Aorta (tissue), 5 donors: ENCODE measurements at places on chromosomes 2 and 18.

DNA sequence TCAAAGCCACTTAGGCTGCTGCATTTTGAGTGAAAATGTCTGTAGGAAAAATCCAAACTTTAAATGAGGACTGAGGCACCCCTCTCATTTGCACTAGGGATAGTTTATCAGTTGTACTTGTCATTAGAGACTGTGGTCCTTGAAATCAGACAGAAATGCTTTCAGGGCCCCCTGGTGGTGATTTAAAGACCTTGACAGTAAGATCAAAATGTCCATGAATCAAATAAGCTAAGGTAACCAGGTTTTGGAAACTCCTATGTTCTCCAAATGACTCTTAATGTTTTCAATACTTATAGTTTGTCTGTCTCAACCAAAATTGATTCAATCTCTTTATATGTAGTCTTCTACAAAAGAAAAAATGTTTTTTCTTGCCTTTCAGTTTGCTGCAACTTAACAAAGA, 28.8 kb upstream of the DDX18 start:
- no peak for DNase-seq

- DNase-seq: no peak
These were observed 259.1 kb downstream of the TDRD15 start for GRCh38 chr2:21382701-21383520.

- no peak for DNase-seq
These were observed 98.6 kb downstream of the NOL10 start for GRCh38 chr2:10591207-10591606.

- DNase-seq: no peak
These were observed 86.0 kb downstream of the SPP2 start for GRCh38 chr2:234136461-234136860.

DNA sequence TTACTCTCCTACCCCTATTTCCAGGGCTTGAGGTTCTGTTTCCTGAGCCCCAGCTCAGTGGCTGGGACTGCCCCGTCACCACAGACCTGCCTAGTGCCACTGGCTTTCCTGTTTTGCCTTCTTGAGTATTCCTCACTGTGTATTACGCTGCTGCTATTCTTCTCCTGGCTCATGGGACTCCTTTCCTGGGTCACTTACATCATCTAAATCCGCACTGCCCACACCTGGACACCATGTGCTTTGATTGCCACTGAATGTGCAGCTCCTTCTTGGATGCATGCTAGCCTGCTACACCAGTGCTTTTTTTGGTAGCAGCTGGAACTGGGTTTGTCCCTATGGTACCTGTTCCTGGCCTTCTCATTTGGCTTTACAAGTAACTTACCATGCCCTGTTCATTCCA, 96.6 kb upstream of the PTPRM start:
- DNase-seq: no peak

GRCh38 chr18:30852980-30853379, 189.6 kb downstream of the DSC3 start:
- DNase-seq: no peak

DNA sequence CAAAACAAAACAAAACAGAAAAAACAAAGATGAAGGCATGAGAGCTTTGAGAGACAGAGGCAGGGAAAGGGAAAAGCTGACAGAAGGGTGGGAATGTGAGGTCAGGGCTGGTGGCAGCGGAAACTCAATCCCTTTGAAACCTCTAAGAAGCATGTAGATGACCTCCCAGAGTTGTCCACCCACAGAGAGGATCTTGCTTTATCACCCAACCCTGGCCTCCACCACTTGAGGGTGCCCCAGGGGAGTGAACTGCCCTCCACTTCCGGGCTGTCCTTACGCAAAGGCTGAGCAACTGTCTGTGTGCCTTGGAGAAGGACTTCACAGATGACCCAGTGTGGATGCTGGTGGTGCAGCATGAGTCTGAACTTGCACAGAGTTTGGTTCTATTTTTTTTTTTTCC, 26.7 kb downstream of the PDCL3 start:
- no peak for DNase-seq

GRCh38 chr18:58578835-58579560, 49.9 kb downstream of the ALPK2 start:
- no peak for DNase-seq

- DNase-seq: peak; percentile 94
These were observed 1.7 kb upstream of the SMAD7 start for GRCh38 chr18:48952287-48953103.
